ENCODE measurements at places on chromosomes 12 and 14.

DNA sequence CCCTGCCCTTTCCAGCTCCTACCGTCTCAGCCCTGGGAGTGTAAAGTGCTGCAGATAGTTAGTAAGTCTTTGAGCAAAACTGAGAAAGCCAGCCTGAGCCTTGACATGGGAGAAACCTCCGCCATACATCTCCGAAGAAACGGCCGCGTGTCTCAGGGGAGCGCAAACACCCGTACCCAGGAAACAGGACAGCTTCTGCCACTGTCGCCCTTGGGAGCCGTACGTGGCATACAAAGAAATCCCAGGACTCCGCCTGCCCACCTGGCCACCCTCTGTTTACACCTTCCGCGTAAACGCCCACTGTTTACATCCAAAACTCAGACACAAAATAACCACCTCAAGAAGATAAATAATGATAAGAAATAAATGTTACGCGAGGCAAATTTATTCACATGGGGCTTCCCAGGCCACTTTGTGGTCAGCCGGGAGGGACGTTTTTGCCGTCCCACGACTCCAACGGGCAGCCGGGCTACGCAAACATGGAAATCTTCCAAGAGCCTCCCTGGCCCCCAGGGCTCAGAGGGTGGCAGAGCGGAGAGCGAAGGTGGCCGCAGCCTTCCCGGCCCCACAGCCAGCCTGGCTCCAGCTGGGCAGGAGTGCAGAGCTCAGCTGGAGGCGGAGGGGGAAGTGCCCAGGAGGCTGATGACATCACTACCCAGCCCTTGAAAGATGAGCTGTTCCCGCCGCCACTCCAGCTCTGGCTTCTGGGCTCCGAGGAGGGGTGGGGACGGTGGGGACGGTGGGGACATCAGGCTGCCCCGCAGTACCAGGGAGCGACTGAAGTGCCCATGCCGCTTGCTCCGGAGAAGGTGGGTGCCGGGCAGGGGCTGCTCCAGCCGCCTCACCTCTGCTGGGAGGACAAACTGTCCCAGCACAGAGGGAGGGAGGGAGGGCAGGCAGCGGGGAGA lies at the start of gene BDKRB2:
BDKRB2 (plus strand) TSS at position 689 of the 908 bp plus-strand sequence. CDS start 32,269 bp downstream, outside the sequence.
- DNase-seq: no peak

DNA sequence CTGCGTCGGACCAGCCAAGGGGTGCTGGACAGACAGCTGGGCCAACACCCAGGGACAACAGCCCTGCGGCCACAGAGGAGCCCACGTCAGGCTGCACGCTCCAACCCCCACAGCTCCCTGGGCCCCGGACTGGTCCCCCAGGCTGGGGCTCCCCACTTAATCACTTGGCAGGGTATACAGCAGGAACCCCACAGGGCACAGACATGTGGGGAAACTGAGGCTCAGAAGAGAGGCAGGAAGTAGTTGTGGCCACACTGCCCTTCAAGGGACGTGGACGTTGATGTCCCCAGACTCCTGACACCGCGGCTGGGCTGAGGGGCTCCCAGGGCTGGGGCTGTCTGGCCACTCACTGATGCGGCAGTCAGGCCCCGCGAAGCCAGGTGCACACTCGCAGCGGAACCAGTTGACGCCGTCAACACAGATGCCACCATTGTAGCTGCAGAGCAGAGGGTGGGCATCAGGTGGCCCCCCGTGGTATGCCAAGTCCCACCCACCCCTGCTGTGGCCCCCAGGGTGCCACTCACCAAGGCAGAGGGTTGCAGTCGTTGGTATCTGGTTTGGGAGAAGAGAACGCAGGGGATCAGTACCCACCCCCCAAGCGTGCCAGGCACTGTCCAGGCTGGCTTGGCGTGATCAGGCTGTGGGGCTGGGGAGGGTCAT lies 21.5 kb downstream of the JAG2 start:
- DNase-seq: no peak

DNA sequence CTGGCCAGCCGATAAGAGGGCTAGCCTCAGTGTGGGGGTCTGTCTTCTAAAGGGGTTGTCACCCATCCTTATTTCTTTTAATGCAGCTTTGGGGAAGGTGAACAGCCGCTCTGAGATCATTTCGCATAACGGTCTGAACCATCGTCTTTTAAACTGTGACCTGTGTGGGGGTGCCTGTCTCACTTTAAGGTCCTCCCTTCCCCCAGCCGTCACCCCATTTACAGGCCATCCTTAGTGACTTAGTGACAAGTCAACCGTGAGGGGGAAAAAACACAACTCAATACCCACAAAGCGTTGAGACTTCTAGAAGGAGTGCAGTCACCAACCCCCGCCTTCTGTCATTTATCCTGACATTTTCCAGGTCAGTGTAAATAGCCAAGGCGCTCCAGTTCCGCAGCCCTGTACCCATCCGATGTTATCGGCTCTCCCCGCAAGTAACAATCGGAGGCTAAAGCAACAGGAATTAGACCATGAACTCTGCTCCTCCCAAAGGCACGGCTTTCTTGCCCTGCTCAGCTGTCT lies 505 bp upstream of the DENND5B start:
- no peak for DNase-seq

- no peak for DNase-seq
Measured at GRCh38 chr12:6215932-6216494, 15.8 kb downstream of the CD9 start.

DNA sequence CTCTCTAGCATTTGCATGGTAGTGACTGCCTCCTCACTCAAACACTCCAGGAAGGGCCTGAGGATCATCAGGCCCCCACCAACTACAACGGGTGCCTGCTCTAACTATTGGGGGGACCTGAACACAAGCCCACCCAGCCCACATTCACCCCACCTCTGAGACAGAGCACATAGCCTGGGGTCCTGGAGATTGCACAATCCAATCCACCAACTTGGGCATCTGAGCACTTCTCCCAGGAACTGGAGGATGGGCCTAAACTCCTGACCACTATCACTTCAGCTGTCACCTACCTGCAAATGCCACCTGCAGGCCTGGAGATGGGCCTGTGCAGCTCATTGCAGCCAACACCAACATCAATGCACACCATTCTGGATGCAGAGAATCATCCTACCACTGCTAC lies 66.6 kb downstream of the TMTC3 start:
- DNase-seq: no peak

DNA sequence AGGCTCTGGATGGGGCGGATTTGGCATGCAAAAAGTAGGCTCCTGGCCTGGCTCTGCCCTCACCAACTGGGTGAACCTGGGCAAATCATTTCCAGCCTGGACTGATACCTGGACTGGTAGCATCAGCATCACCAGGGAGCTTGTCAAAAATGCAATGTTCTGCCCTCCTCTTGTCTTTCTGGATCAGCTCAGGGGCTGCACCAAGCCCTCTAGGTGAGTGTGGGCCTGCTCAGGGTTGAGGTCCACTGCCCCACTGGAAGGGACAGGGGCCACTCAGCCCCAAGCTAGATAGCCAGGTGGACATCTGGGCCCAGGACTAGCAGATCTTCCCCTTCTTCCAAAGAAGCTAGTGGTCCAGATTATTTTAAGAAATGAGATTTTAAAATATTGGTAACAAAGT lies 99.6 kb downstream of the RBM19 start:
- no peak for DNase-seq

DNA sequence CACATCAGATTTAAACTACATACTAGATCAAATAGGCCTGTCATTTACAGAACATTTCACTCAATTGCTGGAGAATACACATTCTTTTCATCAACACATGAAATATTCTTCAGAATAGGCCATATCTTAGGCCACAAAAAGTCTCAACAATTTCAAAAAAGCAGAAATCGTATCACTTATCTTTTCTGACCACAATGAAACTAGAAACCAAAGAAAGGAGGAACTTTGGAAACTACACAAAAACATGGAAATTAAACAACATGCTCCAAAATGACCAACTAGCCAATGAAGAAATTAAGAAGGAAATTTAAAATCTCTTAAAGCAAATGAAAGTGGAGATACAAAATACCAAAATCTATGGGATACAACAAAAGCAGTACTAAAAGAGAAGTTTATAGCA lies 35.1 kb downstream of the PARP11 start:
- DNase-seq: no peak

DNA sequence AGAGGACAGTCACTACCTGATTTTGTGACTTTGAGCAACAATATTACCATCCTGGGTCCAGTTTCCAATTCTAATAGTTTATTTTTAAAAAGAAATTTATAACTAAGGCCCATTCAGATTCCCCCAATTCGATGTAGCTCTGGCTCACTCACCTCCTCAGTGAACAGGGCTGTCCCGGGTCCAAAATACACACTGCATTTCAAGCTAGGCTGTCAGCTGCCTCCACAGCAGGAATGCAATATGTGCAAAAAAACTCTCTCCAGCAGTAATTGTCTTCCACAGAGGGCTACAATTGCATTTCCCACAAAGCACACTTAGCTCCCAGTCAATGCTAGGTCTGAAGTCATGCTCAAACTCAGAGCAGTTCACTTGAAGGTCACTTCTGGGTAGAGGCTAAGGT lies 39.3 kb upstream of the ZNF641 start:
- DNase-seq: no peak
